Testis (tissue), 5 donors: ENCODE measurements at places on chromosomes 1 and 21. TPM values are rescaled to one million over a fixed set of nuclear protein-coding genes. Genes with fewer than 3 reads are reported as not detected.

- peak; percentile 50 for DNase-seq
These were observed at the start of gene TNFRSF14 for GRCh38 chr1:2556277-2556677. Gene TNFRSF14 (plus strand): TSS chr1:2556371. CDS start chr1:2556665, 294 bp downstream.

- DNase-seq, result peak; percentile 56
These were observed 2.6 kb upstream of the SAMD13 start for GRCh38 chr1:84298684-84299535.

DNA sequence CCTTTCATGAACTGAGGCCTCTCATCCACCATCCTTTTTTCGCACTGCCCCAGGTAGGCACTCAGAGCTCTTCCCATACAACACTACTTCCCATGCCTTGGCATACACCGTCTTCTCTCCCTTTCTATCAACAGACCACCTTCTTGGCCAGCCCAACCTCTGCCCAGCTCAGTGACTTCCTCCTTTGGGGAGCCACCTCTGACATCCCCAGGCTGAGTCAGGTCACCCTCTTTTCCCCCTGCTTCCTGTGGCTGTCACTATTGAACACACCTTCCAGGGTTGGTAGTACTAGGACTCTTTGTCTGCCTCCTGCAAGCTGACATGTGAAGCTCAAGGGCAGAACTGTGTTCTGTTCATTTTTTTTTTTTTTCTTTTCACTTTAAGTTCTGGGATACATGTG lies 283.2 kb downstream of the SETD4 start:
- no peak for DNase-seq

- no peak for DNase-seq
These were observed 36.5 kb downstream of the LRRC8C start for GRCh38 chr1:89669441-89669840.

DNA sequence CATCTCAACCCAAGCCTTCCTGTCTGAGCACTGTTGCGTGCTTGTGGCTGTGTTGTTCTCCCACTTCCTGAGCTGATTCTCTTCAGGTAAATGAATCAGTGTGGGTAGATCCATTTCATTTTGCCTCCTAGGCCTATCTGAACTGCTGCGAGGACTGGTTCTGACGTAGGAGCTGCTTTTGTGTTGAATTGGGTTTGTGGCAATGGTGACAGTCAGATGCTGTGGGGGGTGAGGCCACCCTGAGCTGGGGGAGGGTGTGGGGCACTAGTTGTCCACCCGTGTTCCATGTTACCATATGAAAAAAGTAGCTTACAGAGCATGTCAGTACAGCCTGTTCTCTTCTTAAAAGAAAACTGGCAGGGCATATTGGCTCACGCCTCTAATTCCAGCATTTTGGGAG lies 81.5 kb downstream of the MRPS6 start:
- DNase-seq, result no peak

CR1 gene
- 1.4 TPM for polyA plus RNA-seq

- DNase-seq, result no peak
These were observed 59.8 kb downstream of the FAAP20 start for GRCh38 chr1:2134621-2135307.

- no peak for DNase-seq
These were observed 45.2 kb upstream of the ST6GALNAC3 start for GRCh38 chr1:76029331-76029730.

KLHL21 gene
- polyA plus RNA-seq, result 31.1 TPM

TNFRSF4 gene
- 0.80 TPM for polyA plus RNA-seq

IQCC gene
- 21.6 TPM for polyA plus RNA-seq

DNA sequence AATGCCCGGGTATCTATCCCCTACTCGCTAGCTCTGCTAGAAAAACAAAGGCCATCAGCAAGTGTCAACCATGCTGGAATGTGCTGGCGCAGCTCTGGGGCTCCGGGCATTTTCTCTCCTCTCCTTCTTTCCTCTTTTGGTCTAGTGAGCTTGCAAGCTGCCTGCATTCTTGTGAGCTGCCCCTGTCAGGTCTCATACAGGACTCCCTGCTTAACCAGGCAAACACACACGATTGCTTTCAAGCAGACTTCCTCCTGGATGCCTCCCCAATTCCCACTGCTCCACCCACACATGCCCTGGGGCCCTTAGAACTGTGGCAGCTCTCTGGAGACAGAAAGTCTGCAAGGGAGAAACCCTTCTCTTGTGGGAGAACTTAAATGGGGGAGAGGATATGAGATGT lies 35.7 kb upstream of the SUCO start:
- no peak for DNase-seq

SLC16A1 gene
- polyA plus RNA-seq, result 70.3 TPM

DNA sequence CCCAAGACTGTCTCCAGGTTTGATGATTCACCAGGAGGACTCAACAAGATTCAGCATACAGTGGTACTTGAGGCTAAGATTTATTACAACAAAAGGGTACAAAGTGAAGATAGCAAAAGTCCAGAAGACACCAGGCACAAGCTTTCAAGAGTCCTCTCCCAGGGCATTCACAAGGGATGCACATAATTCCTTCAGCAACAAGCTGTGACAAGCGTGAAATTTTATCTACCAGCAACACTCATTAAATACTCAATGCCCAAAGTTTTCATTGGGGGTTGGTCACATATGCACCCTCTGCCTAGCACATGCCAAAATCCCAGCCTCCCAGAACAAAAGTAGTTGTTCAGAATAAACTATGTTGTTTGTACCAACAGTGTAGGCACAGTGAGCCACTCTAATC lies 62.3 kb downstream of the PRKACB start:
- DNase-seq, result no peak

DNA sequence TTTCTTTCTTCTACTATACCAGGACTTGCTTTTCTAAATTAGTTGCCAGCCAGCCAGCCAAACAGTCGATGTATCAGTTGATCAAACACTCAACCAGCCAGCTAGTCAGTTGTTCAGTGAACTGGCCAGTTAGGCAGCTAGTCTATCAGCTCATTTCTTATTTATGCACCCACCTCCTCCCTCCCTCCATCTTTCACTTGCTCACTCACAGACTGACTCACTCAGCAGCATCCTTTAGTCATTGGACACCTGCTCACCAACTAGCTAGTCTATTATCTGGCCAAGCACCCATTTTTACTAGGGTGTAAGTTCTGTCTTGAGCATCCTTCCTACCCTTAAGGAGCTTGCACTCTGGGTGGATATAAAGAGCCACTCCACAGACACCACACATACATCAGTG lies 5.9 kb upstream of the SPRR4 start:
- no peak for DNase-seq

- no peak for DNase-seq
These were observed 88.7 kb downstream of the HLCS start for GRCh38 chr21:36877741-36878140.

GRCh38 chr1:1083416-1084371 lies 9.6 kb upstream of the RNF223 start:
- peak; percentile 12 for DNase-seq

TCHH gene
- polyA plus RNA-seq, result 0.53 TPM

CACNA1S gene
- 0.87 TPM for polyA plus RNA-seq
